Activated CD8-positive, alpha-beta T cell treated with anti-CD3 and anti-CD28 coated beads, Interleukin-2, amount 10 ng/mL, durations not matched to agents 7 days and 5 days (primary cell): ENCODE measurements at places on chromosomes 1 and 21.
A peak's percentile ranks its signal among the peaks of the same experiment; 100 is the strongest.

- DNase-seq: no peak
Observed at GRCh38 chr1:179003512-179004066, 22.1 kb upstream of the FAM20B start.

DNA sequence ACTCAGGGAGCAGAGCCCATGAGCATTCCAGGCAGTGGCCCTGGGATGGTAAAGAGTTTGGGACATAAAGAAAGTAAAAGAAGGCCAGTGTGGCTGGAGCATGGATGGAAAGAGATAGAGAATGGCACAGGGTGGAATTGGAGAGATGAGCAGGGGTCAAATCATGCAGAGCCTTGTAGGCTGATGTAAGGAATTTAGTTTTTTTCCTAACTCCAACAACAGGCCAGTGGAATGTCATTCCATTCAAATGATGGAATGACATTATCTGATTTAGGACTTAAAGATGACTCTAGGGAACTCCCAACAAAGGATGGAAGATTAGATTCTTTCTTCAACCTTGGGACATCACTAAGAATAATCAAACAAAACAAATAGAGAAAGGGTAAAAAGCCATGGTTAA lies 12.8 kb upstream of the S100A2 start:
- no peak for DNase-seq

DNA sequence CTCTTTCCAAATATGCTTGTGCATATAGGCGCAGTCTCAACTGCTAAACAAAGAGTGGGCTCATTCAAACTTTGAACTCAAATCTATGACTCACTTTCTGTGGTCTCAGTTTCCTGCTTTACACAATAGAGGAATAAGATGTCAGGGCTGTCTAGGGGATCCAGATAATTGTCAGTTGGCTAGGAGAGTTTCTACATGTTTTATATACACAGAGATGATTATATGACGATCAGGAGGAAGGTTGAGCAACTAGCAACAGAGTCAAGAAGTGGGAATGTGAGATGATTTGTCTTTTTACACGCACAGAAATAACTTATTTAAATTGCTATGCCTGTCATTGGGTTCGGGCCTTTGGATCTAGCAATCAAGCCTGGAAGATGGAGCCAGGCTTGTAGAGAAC lies 299.4 kb upstream of the LYPLAL1 start:
- DNase-seq: no peak

DNA sequence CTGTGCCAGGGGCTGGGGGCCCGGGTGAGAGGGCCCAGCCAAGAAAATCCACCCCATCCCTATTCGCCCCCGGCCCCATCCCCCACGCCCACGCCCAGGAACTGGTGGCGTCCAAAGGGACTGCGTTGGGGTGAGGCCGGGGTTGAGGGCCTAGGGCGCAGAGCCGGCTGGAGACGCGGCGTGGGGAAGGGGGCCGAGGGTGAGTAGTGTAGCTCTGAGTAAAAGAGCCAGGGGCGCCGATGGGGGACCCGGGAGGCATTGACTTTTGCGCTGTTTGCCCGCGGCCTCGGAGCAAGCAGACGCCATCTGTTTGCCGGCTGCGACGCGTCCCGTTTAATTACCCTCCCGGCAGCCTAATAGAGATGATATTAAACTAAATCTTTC lies 3.5 kb upstream of the DMRTA2 start:
- no peak for DNase-seq

- DNase-seq: peak; percentile 35
Observed at GRCh38 chr21:43866659-43867331, 1.8 kb downstream of the AGPAT3 start.

DNA sequence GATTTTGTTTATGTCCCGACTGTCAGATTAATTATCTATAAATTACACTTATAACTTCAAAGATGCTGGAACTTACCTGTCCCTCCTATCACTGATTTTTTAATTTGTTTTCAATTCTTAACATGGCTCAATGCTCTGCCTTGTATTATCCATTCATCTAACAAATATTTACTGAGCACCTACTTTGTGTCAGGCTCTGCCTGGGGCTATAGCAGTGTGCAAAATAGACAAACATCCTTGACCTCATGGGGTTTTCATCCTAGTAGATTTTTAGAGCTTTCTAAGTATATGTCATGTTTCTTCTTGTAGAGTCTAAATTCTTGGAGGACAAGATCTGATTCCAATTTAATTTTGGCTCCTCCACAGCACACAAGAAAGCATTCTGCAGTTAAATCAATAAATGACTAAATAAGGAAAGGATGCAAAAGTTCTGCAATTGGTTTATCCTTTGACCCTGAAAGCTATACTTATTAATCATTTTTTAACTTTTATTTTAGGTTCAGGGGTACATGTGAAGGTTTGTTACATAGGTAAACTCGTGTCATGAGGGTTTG lies 10.8 kb upstream of the SMYD2 start:
- DNase-seq: no peak

DNA sequence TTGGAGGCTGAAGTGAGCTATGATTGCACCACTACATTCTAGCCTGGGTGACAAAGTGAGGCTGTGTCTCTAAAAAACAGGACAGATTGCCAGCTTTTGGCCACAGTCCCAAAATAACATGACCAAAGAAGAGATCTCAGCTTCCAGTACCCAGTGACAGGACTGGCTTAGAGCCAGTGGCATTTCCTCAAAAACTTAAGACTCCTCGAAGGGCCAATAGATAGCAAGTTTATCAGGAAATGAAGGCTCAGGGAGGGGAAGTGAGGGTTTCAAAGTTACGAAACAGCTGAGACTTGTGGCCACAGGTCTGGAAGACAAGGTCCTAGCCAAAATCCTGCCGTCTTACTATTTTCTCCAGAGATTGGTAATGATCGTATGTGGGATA lies 6.3 kb upstream of the TMEM39B start:
- peak; percentile 35 for DNase-seq

- no peak for DNase-seq
Observed at GRCh38 chr1:227841096-227841495, 25.6 kb downstream of the PRSS38 start.

DNA sequence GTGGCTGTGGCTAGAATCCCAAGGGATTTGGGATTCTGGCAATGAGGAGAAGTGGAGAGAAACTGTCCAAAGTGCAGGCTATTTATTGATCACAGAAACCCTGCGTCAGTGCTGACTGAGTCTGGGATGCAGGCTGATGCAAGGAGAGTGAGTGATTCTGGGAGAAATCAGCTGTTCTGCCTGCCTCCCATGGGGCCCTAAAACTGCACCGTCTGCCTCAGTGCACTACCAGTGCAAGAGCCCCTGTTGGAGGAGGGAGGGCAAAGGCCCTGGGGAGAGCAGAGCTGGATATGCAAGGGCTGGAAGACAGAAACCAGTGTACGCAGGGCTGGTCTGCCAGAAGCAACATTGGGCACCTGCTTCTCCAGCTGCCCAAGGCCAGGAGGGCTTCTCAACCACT lies 42.6 kb downstream of the C1orf198 start:
- no peak for DNase-seq

GRCh38 chr1:59177756-59178155 lies 119.1 kb upstream of the FGGY start:
- no peak for DNase-seq

DNA sequence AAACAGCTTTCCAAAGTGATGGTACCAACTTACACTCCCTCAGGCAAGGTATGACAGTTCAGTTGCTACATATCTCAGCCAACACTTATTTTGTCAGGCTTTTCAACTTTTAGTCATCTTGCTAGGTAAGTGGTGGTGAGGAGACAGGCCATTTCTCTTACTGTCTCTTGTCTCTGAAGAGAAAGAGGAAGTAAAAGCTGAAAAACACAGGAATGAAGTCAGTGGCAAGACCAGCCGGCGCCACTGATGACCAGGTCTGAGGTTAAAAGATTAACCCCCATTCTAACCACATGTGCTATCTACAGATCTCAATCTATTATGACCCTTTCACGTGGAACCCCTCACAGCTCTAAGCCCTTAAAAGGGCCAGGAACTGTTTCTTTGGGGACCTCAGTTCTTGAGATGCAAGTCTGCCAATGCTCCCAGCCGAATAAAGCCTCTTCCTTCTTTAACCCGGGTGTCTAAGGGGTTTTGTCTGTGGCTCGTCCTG lies 4.2 kb downstream of the ADCY10 start:
- DNase-seq: no peak

- DNase-seq: no peak
Observed at GRCh38 chr21:16113052-16113715, 383.4 kb downstream of the USP25 start.

DNA sequence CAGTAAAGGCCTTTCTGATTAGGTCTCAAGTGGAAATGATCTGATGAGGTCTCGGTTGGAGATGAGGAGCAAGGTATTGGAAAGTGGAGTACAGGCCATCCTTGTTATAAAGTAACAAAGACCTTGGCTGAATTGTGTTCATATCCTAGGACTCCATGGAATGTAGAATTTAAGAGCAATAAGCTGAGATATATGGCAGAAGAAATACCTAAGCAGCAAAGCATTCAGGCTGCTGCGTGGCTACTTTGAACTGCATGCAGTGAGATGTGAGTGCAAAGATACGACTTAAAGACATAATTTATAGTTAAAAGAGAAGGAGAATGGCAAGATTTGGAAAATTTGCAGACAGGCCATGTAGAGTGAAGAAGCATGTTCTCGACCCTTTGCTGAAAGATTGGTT lies 11.2 kb upstream of the XPR1 start:
- DNase-seq: no peak

- no peak for DNase-seq
Observed at GRCh38 chr1:117970252-117970651, 40.7 kb downstream of the WDR3 start.

DNA sequence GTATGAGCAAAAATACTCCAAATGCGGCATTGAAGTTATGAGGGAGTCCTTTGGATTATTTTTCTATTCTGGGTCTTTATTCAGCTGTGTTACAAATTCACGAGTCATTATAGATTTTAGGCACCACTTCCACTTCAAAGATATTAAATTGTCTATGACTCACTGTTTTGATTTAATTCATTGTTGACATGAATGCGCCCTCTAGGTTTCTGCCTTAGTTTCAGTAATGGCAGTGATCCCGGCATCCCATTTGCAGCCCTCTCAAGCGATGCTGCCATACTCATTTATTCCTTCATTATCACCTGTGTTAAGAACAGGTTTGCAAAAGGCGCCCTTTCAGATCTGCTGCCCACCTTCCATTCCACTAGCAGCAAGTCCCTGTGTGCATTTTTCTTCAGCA lies 14.0 kb downstream of the RSPO1 start:
- DNase-seq: no peak
